ENCODE measurements at places on chromosomes 1 and 21.

DNA sequence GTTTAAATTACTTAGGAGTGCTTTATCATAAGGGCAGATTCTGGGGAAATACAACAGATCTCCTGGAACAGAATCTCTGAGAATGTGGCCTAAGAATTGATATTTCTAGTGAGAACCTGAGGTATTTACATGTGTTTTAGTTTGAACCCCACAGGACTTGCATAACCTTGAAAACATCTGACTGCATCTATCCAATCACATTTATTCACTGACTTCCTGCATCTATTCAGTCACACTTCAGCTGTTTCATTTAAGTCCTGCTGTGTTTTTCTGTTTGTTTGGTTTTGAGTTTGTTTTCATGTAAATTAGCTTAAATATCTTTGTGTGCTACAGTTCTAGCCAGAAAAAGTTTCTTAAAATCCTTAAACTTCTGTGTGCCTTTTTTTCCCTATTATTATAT, 1260.7 kb downstream of the PLA2G4A start:
- DNase-seq = no peak

- no peak for DNase-seq
Observed at GRCh38 chr1:205144751-205145150, 23.0 kb upstream of the RBBP5 start.

DNA sequence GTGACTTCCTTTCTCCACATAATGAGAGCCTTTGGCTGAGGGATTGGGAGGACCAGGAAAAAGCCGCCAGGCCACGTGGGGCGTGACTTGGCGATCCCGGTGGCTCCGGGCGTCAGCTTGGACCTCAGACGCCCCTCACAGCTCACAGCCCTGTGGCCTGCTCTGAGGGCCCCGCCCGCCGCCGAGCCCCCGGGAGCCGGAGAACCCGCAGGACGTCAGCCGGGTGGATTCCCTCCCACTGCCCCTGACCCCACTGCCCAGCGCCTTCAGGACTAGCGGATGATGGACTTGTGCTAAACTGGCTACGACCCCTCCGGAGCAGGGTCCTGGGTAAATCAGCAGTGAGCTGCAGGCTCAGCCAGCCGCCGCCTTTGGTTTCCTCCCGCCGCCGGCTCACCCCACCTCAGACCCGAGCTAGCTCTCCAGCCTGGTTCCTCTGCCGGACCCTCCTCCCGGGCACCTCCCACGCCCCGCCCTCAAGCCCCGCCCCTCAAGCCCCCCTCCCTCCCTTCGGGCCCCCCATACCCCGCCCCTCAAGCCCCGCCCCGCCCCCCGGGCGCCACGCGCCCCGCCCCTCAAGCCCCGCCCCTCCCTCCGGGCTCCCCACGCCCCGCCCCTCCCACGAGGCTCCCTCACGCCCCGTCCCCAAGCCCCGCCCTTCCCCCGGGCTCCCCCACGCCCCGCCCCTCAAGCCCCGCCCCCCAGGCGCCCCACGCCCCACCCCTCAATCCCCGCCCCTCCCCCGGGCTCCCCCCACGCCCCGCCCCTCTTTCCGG, 10.0 kb upstream of the FAAP20 start:
- no peak for DNase-seq

GRCh38 chr1:161719325-161719611, 2.1 kb upstream of the FCRLB start:
- DNase-seq = no peak

GRCh38 chr1:30381671-30382365, 341.6 kb downstream of the MATN1 start:
- DNase-seq = no peak

DNA sequence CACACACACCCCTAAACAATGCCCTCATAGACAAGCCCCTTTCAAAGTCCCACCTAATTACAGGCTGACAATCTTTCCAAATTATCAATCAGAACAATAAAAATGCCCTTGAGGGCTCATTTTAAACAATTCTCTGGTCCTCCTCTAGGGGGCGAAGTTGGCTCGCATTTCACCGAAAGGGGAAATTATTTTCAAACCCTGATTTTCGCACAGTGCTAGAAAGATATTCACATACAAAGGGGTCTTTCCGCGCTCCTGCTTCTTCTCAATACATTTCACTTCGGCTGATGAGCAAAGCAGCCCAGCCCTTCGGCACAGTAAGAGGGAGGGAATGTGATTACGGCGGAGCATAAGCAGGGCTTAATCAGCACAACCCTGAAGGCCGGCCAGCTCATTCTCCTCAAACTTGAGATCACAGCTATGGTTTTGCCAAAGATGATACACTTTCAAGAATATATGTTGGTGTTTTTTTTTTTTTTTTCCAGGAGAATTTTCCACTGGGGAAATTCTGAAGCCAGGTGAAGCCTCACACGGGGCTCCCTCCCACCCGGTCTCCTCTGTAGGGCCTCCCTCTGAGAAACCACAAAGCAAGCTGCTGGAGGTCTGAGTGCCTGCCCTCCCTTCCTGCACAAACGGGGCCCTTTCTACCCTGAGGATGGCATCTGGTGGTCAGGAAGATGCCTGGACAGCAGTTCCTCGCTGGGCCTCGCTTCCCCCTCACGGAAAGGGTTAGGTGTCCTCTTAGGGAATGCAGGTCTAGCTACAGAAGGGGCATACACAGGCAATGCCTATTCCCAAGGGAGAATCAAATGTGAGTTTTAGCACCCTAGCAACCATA, 66.9 kb downstream of the GNG12 start:
- peak; percentile 19 for DNase-seq

DNA sequence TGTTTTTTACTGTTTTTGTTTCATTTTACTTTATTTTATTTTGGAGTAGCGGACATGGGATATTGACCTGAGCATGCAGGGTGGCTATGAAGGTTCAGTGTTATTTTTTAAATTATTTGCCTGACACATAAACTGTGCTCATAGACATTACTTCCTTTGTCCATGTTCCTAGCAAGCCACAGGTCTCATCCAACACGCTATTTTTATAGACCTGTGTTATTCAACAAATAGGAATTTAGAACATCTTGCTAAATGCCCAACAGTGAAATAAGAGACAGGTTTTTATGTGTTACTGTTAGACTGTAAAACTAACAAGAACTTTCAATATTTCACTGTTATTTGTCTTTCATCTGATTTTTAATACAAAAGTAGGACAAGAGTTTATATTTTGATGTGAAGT, 756.4 kb downstream of the KCNT2 start:
- DNase-seq = no peak

GRCh38 chr1:13622446-13622845, 38.8 kb downstream of the PDPN start:
- DNase-seq = no peak

DNA sequence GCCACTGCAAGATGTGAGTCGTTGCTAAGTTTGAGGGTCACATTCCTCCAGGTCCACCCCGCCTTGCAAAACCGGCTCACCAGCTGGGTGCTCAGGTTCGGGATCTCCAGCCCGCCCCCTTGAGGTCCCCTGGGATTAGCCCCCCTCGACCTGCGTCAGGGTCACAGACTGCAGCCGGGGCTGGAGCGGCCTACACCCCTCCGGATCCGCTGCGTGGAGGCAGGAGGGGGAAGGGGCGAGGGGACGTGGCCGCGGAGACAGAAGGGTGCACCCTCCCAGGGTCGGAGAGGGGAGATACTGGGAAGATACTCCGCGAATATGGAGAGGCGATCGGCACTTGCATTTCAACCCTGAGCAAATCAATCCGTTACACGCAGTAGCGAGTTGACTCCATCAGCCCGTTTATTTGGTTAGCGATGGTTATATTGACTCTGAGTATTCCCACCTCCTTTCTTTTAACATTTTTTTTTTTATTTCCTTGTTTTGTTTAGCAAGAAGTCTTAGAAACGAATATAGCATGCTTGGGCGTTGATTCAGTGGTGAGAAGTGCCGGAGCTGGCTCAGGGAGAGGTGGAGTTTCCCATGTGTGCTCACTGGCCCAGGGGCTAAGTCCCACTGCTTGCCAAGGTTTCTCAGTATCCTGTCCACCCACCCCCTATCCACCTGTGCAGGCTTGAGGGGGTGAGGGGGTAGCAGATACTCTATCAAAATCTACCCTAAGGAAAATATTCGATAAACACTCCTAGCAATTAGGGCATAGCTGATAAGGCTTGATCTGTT, 997 bp downstream of the IFNAR2 start:
- no peak for DNase-seq

DNA sequence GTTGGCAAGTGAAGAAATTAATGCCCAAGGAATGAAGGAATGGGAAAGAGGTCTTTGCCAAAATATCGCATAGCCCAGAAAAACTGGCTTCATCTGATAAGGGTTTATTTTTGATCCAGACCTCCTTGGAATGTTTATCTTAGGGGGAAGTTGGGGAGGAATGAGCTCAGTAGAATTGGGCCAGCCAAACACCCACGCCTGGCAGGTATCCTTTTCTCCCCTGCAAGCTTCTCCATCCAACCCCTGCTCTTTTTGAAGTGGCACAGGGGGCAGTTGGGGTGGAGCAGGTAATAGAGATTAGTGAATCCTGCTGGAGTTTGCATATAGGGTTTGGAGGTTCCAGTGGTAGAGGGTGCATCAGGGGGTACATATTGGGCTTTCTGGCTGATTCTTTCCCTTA, 21.1 kb downstream of the INTS3 start:
- no peak for DNase-seq
